ENCODE measurements at places on chromosomes 12 and 14.

GRCh38 chr12:130955238-130955816 is 1.6 kb downstream of the ADGRD1 start:
- no peak for DNase-seq

DNA sequence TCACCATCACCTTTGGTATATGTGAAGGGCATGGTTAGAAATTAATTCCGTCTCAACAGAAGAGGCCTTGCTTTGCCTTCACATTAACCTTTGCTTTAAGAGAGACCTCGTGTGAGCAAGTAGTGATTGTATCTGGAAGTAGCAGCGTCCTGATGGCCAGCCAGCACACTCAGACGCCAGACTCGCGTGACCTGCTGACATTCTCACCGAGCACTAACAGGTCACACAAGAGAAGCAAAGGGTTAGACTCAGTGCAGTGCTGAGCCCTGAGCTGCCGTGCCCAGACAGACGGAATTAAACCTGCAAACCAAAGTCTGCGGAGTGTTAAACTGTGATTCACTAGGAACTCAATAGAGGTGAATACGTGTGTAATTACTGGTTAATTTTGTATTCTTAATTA is 40.1 kb upstream of the MMP17 start:
- DNase-seq, result no peak

DNA sequence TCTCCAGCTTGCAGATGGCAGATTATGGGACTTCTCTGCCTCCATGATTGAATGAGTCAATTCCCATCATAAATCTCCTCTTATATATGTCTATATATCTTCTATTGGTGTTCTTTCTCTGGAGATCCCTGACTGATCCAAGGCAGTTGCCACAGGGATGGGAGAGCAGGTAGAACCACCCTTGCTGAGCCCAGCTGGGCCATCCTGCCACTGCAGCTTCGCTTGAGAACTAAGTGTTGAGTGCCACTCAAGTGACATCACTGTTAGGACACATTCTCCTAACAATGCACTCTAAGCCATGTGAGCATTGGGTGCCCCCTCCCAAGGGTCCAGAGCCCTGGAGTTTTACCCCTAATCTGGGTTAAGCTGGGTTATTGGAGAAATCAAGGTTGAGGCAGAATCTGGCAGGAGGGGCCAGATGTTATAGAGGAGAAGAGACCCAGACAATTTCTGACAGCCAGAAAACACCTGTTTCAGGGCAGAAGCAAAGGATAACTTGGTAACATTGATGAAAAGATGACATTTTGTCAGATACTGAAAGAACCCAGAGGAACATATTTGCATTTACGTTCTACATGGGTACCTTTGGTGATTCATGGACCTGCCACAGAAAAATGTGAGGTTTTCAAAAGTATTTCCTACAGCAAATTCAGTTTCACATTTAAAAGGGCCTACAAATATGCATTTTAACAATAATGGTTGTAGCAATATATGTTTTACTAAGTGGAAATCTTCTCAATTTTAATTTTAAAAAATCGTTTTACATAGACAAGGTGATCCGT is 57.2 kb upstream of the MAX start:
- no peak for DNase-seq

DNA sequence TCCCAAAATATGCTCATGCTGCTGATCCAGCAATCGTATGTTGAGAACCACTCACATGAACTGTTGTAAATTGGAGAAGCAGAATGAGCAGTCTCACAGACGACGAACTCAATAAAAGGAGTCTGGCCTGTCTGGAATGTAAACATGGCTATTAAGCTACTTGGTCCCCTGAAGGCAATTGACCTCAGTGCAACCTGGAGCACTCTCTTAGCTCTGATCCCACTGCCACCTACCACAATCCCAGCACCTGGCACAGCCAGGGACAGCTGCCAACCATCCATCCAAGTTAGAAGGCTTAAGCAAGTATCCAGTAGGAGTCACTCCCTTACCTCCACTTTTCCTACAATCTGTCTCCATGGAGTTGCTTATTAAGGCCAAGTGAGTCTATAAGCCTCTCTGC is 406.9 kb upstream of the CLEC14A start:
- DNase-seq, result no peak

DNA sequence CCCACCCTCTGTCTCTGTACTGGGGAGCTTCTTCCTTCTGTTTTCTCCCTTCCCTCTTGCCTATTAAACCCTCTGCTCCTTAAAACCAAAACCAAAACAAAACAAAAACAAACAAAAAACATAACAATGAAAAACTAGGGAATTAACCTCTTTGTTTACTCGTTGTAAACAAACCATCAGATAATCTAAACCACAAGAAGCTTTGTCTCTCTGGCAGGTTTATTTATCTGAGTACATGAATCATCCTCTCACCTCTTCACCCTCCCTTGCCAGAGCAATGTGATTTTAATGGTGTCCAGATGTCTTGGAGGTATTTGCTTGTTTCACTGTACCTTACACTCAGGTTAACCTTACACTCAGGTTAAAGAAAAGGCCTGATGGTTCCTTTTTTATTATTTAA is 66.1 kb downstream of the DYRK2 start:
- DNase-seq, result no peak

- DNase-seq, result no peak
Observed at GRCh38 chr14:81341781-81342180, 58.3 kb downstream of the STON2 start.

- DNase-seq, result no peak
Observed at GRCh38 chr12:57385586-57385985, 45.3 kb downstream of the R3HDM2 start.

DNA sequence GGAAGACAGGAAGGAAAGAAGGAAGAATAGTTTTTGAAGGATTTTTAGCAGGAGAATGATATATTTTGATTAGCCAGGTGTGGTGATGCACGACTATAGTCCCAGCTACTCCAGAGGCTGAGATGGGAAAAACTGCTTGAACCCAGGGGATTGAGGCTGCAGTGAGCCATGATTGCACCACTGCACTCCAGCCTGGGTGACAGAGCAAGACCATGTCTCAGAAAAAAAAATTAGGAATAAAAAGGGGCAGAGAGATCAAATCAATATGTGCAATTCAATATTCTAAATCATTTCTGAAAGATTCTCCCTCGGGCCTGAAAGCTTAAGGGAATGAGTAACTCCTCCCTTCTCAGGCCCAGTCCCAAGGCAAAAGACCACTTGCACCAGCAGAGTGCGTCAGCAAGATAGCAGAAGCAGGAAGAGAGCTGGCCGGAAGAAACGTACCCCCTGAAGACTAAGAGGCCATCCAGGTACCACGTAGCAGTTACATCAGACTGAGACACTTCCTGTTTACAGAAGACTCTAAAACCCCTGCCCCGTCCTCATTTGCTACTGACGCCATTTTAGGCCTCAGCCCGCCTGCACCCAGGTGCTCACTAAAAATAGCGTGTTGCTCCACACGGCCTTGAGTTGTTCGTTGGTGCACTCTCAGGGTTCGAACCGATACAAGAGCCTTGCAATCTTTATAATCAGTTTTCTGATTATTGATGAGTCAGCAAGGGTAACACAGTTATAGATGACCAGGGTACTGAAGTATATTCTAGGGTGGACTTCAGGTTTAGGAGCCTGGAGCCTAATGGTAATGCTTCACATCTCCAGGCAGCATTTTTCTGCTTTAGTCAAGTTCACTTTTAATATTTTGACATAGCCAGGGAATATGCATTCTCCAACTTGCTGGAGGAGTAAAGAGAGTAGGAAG is 57.7 kb upstream of the CSRP2 start:
- no peak for DNase-seq

- no peak for DNase-seq
Observed at GRCh38 chr12:107462428-107463332, 222.9 kb upstream of the PWP1 start.

DNA sequence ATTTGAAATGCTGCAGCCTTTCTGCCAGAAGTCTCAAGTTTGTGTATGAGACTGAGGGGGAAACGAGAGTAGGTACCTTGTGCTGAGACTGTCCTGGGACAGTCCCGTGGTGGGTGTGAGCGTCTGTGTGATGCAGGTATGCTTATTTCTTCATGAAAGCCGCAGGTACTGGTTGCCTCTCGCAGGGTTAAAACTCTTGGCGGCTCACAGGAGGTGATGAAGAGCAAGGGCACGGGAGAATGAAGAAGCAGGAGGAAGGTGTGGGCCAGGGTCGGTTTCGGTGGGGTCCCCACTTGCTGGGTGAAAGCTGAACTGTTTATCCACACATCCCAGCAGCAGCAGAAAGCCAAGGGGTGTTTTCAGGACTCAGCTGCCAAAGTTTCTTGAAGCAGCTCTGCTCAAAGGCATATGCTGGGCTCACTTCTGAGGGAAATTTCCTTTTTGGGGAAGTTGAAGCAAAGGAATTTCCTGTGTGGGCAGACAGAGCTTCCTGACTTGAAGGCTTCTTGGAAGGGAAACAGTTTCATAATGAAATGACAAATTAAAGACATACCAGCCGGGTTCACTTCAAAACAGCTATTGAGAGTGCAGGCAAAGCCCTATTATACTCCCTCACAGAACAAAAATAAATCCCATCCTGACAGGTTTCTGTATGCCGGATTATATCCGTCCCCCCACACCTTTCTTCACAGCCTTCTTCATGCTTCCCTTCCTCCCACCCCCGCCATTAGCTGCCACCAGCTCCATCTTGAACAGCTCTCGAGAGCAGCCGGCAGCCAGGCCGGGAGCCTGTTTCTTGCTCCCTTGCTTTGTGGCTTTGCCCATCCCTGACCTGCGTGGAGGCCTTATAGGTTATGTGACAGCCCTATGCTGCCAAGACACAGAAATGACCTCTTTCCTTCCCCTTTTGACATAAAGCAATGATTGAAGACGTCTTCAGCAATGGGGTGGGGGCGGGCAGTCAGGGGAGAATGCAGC is 116.6 kb downstream of the ETV6 start:
- DNase-seq, result no peak

DNA sequence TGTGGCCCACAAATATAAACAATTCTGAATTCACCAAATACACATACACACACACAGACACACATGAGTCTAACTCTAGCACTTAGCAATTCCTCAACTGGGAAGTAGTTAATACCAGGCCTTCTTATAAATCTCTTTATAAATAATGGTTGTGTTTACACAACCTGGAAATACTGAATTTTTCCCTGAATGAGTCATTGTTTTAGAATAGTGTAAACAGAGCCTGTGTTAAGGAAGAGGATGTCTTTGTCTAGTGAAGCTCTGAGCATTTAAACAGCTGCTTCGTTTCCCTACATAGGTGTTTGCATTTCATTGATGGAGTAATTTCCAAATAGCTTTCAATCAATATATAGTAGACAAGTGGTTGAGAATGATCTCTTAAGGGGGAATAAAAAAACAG is 218.8 kb downstream of the BTG1 start:
- no peak for DNase-seq

- no peak for DNase-seq
Observed at GRCh38 chr12:102430661-102431060, 49.7 kb downstream of the IGF1 start.

GRCh38 chr14:23297611-23298277 is 4.9 kb downstream of the PPP1R3E start:
- DNase-seq, result no peak

DNA sequence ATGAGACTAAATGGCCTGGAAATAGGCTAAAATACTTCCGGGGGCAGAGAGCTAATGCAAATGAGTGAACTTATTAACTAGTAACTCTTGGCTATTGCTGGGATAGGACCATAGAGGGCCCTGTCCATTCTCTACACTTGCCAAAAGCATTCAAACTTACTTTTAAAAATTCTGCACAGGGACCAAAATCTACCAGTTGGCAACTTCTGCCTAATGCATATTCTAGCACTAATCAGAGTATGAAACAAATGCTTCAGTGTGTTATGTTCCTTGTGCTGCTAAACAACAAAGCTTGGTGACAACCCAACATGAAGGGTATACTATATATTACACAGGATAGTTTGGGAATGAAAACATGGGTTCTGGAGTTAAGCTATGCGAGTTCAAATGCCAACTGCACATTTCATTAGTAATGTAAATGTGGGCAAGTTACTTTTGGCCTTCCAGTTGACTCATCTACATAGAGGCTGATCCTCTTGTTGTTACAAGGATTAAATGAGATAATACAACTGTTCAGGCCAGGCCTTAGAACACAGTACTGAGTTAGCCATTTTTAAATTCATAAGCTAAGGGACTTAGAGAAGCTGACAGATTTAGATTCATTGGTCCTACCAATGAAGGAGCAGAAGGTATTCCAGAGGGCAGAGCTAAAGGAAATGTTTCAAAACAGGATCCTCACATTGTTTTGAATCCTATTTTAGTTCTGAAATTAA is 32.4 kb downstream of the HIGD1C start:
- DNase-seq, result no peak

GRCh38 chr14:69081271-69081670 is 71.6 kb downstream of the DCAF5 start:
- DNase-seq, result no peak

GRCh38 chr14:77760381-77761204 is at the start of gene SNW1:
TSS of gene SNW1 (minus strand) at chr14:77761156. CDS start at chr14:77761127, 29 bp downstream.
- DNase-seq, result no peak

- no peak for DNase-seq
Observed at GRCh38 chr12:103851127-103851526, 10.1 kb upstream of the NT5DC3 start.

DNA sequence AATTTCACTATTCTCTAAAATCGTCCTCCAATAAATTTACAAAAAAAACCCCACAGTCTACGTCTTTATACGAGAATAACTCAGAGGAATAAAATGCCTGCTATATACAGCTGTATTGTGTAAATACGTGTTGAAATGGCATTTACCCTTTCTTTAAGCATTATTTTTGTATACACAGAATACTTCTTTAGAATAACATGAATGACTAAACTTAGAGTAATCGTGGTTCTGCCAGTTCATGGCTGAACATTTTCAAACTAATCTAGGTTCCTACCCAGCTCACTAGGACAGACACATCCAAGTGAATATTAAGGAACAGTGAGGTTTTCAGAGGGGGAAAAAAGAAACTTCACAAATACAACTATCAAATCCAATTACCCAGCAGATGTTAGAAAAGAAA is 24.6 kb downstream of the DICER1 start:
- no peak for DNase-seq

DNA sequence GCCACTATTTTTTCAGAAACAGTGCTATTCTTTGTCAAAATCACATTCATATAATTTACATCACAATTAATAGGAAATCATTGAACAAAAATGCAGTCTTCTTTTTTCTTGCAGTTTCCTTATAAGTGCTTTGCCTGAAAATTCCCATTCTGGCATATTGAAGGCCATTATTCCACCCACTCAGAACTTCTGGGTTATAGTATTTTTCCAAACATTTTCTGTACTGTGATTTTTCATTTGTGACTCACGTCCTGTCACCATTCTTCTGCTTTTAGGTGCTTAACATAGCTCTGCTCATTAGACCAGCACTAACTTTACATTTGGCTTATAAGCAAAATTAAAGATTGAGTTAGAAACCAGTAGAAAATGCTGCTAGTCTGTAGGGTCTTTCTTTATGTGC is 241.0 kb upstream of the NPAS3 start:
- DNase-seq, result no peak

- no peak for DNase-seq
Observed at GRCh38 chr12:1740161-1740948, 49.5 kb downstream of the ADIPOR2 start.

- no peak for DNase-seq
Observed at GRCh38 chr12:78697817-78698415, 166.7 kb upstream of the SYT1 start.

DNA sequence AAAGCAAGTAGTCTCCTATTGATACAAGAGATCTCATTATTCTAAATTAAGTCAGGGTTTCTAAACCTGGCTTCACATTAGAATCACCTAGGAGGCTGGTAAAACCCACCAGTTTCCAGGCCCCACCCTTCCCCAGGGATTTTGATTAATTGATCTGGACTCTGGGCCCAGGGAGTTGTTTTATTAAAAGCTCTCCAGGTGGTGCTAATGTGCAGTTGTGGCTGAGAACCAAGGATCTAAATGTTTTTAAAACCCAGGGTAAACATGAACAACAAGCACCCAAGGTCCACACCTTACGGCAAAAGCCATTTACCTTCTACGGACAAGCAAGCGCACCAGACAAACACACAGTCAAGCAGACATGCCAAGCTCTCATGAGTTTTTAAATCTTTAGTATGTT is 73.9 kb downstream of the SLC2A13 start:
- no peak for DNase-seq

All from GOT3 (cell line).